DMS153 (cell line): ENCODE measurements at places on chromosomes 11 and 22.
A peak's percentile ranks its signal among the peaks of the same experiment; 100 is the strongest.

- no peak for DNase-seq
These were observed 97.1 kb downstream of the KCNQ1 start for GRCh38 chr11:2541881-2542361.

GRCh38 chr11:119895981-119896380, 167.0 kb upstream of the NECTIN1 start:
- DNase-seq: no peak

- no peak for DNase-seq
These were observed 388.3 kb downstream of the BRD1 start for GRCh38 chr22:49439373-49439772.

DNA sequence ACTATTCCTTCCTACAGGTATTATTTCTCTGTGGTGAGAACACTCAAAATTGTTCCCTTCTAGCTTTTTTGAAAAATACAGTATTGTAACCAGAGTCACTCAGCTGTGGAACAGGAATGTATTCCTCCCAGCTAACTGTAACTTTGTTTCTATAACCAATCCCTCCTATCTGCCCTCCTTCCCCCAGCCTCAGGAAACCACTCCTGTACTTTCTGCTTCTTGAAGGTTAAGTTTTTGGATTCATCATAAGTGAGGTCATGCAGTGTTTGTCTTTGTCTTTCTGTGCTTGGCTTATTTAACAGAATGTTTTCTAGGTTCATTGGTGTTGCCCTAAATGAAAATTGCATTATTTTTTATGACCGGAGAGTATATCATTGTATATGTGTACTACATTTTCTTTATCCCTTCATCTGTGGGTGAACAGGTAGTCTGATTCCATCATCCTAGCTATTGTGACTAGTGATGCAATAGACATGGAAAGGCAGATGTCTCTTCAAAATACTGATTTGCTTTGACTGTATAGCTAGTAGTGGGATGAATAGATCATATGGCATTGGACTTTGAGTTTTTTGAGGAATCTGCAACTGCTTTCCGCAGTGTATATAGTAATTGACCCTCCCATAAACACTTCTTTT, 112.9 kb upstream of the GRK3 start:
- DNase-seq: no peak

DNA sequence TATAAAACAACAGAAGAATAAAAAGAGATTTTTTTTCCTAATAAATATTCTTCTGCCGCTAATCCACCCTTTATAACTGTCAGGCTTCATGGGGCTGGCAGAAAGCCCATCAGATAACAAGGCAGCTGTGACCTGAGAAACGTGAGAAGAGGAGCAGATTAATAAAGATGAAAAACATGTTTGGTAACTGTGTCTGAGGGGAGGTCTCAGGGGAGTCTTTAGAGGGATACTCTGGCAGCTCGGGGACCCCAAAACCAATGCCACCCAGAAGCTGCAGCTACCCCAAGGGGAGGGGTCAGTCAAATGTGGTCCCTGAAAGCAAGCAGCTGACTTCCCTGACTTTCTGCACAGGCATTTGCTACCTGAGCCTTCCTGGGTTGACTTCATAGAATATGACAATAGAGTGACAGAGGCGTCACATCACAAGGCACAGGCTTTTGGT, 48.4 kb upstream of the POU2AF1 start:
- DNase-seq: peak; percentile 90
